ENCODE measurements at places on chromosomes 7 and 10.

GRCh38 chr7:120259386-120259785, 13.6 kb upstream of the KCND2 start:
- DNase-seq = no peak

DNA sequence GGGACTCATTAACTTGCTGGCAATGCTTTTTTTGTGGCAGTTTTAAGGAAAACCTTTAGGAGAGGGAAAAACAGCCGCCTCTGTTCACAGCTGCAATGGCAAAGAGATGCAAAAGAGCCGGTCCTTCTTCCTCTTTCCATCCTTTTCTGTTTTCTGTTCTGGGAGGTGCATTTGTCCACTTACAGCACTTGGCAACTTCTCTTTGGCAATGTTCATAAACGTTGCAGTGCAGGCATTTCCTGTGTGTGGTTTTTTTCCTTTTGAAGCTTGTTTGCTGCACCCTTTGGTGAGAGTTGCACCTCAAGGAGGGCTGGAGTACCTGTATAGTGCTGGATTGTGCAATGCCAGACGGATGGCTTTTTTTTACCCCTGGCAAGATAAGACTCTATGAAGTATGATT, 53.9 kb upstream of the HABP2 start:
- no peak for DNase-seq

GRCh38 chr10:71835671-71836595, 15.1 kb downstream of the PSAP start:
- no peak for DNase-seq

- DNase-seq = no peak
Observed at GRCh38 chr7:142094861-142095260, 16.7 kb upstream of the MGAM2 start.

DNA sequence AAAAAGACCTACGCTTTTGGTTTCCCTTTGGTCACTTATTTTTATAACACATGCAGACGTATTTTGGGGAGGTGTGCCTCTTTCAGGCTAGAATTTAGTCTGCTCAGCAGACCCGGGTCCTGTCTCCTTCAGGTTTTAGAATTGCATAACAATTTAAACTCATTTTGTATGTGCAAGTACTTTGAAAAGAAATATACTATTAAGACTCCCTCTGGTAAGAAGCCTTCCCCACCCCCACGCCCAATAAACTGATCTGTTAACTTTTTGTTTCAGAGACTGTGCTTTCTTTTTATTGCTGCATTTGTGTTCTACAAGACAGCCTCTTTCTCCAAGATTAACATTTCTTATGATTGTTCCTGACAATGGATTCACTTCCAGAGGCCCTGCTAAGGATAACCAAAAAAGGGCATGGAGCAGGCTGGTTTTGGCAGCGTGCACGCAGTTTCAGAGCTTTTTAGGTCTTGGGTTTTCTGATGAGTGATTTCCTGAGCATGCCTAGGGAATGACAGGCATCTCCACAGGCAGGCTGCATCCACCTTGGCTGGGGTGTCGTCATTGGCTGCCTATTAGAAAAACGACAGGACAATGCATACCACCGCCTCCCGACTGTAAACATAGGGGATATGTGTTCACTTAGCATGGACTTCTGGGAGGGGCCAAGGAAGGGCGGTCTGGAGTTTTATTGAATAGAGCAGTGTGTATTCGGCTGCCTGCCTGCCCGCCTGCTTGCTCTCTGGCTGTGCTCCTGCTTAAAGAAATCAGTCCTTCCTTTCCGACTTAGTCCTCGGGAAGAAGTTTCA, at the start of gene CALD1:
Gene CALD1 (plus strand): TSS at position 694 of the 800 bp plus-strand sequence. CDS start 88,100 bp downstream, outside the sequence.
- peak; percentile 8 for DNase-seq

GRCh38 chr7:38561166-38561565, 70.0 kb downstream of the AMPH start:
- no peak for DNase-seq

GRCh38 chr7:90931986-90932916, 332.0 kb upstream of the FZD1 start:
- DNase-seq = no peak

DNA sequence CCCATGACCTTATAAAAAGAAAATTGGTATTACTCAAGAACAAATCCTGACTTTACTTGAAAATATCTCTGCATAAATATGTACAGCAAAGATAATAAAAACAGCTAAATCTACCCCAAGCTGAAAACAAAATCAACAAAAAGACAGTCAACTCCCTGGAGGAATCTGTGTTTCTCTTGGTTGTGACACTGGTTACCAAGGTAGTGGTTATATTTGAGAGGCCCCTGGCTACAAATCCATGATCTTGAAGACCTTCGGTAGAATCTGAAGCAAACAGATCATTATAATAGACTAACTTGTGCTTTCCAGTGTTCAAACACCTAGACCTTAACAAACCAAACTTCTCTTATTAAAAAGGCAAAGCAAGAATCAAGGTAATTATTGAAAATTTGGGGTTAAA, 123.9 kb upstream of the SGCE start:
- no peak for DNase-seq

DNA sequence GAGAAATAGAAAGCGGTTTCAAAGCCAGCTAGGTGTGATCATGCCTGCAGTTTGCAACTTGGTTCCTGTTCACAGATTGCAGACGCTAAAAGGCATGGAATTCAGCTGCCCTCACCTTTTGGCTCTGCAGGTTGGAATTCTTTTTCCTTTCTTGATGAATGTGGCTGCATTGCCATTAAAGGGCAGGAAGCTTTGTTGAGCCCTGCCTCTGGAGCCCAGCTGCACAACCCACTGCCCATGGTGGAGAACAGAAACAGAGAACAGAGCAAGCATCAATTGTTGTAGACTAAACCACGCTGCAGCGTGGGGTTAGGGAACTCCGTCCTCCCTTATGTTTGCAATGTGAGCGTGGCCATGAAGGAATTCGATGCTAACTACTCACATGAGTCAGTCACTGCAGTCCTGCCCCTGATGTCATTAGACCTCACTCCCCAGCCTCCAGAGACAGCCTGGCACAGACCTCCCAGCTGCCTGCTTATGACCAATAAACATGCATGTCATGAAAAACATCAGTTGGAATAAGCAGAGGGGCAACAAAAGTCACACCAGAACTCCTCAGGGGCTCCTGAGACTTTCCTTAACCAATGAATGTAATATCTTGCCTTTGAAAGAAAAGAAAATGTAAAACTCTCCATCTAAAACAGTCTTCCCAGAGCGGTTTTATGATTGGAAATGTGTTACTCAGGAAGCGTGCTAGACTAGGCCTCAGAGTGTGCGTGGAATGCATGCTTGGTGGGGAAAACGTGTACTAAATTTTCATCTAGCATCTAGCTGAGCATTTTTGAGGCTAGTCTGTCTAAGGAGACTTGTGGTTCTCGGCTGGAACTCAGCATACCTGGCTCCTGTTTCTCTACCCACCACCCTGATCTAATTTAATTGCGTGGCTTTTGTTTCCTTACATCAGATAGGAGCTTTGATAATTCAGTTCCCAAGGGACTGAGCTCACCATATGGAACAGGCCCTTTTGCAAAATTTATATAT, 232.2 kb downstream of the KIAA1217 start:
- DNase-seq = no peak

GRCh38 chr10:18368682-18369081, 228.5 kb downstream of the CACNB2 start:
- DNase-seq = no peak

- no peak for DNase-seq
Observed at GRCh38 chr7:146074195-146074765, 42.3 kb upstream of the CNTNAP2 start.

DNA sequence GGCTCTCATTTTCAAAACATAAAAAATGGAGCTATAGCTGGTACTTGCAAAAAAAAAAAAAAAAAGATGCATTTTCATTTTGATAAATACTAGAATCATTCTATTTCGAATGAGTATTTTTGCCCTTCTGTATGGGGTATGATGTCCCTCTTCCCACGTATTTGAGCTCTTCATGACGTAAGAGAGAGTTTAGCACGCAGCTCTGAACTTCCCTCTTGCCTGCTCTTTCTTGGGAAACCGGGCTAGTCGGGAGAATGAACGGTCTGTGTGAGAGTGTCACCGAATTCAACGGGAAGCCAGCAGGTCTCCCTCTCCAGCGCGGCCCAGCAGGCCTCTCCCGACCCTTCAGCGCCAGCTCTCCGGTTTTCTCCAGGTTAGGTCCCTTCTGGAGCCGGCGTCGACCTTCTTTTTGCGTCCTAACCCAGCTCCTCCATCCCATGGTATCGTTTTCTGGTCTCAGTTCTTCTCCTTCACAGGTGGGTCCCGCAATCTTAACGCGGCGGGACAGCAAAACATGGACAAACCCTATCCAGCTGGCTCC, 159.2 kb upstream of the PITRM1 start:
- DNase-seq = no peak

DNA sequence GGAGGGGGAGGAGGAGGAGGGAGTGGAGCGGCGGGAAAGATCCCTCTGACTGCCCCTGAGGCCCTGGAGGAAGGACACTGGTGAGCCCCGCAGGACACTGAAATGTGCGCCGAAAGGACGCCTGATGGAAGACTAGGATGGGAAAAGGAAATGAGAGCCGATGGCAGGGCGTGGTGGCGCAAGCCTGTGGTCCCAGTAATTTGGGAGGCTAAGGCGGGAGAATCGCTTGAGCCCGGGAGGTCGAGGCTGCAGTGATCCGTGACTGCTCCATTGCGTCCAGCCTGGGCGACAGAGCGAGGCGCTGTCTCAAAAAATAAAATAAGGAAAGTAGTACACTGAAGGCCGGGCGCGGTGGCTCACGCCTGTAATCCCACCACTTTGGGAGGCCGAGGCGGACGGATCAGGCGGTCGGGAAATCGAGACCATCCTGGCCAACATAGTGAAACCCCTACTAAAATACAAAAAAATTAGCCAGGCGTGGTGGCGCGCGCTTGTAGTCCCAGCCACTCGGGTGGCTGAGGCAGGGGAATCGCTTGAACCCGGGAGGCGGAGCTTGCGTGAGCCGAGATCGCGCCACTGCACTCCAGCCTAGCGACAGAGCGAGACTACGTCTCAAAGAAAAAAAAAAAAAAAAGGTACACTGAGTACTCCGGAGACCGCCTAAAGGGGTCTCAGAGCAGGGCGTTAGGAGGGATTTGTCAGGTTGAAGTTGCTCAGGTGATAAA, 561 bp upstream of the HNRNPF start:
- no peak for DNase-seq

DNA sequence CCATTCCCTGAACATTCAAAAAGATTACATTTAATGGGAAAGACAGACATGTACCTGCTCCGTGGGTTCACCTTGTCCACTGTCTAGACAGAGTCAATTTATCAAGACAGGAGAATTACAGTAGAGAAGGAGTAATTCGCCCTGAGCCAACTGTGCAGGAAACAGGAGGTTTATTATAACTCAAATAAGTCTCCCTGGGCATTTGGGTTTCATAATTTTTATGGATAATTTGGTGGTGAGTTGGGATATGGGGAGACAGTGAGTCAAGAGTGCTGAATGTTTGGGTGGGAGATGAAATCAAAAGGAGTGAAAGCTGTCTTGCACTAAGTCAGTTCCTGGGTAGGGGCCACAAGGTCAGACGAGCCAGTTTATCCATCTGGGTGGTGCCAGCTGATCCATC, 165.9 kb upstream of the NAMPT start:
- DNase-seq = no peak

- no peak for DNase-seq
Observed at GRCh38 chr10:97820096-97820704, 29.4 kb upstream of the GOLGA7B start.

DNA sequence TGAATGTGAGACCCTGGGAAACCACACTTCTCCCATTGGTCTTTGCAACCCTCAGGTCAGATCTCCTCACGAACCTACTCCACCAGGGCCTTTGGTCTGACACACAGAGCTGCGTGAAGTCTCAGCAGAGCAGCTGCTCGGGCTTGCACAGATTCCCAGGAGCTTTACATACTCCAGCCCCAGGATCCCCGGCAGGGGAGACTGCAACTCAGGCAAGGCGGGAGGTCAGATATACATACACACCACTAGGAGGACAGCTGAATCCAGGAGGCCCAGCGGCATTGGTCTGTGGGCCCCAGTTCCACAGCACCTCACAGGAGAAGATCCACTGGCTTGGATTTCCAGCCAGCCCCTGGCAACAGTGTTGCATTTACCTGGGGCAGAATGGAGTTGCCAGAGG, 239.2 kb downstream of the GPAM start:
- no peak for DNase-seq

DNA sequence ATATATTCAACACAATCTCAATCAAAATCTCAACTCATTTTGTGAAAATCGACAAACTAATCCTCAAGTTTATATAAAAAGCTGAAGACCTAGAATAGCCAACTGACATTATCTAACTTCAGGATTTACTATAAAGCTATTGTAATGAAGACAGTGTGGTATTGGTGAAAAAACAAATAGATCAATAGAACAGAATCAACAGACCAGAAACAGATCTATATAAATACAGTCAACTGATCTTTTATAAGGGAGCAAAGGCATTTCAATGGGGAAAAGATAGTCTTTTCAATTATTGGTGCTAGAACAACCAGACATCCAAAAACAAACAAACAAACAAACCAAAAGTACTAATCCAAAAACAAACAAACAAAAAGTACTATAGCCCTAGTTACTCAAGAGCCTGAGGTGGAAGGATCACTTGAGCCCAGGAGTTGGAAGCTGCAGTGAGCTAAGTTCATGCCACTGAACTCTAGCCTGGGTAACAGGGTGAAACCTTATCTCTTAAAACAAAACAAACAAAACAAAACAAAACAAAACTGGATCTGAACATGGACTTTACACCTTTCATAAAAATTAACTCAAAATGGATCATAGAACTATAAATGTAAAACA, 26.6 kb upstream of the AKR1D1 start:
- DNase-seq = no peak

- peak; percentile 100 for DNase-seq
Observed at GRCh38 chr10:72272689-72273409, 875 bp upstream of the DDIT4 start.

DNA sequence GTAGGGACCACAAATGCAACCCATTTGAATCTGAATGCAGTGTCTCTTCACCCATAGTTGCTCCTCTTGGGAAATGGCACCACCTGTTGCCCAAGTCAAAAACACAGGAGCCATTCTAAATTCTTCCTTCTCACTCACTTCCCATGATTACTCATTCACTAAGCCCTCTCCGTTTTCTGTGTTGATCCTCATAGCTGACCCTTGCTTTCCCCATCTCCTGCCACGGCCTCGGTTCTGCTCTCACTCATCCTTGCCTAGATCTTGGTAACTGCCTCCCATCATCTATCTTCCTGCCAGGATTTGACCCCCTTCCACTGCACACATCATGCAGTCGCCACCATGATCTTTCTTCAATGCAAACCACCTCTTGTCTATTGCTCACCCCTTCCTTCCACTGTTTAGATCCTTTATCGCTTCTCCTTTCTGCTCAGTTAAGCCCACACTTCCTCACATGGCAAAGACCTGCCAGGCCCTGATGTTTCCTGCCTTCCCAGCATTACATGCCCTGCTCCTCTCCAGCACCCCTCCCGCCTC, 19.0 kb upstream of the CPN1 start:
- peak; percentile 21 for DNase-seq

- no peak for DNase-seq
Observed at GRCh38 chr7:150847536-150847935, 4.8 kb upstream of the AOC1 start.

Data from NCI-H460 (cell line).